ENCODE measurements at places on chromosomes 2 and 18. TPM values are rescaled to one million over a fixed set of nuclear protein-coding genes. Genes with fewer than 3 reads are reported as not detected.

DNA sequence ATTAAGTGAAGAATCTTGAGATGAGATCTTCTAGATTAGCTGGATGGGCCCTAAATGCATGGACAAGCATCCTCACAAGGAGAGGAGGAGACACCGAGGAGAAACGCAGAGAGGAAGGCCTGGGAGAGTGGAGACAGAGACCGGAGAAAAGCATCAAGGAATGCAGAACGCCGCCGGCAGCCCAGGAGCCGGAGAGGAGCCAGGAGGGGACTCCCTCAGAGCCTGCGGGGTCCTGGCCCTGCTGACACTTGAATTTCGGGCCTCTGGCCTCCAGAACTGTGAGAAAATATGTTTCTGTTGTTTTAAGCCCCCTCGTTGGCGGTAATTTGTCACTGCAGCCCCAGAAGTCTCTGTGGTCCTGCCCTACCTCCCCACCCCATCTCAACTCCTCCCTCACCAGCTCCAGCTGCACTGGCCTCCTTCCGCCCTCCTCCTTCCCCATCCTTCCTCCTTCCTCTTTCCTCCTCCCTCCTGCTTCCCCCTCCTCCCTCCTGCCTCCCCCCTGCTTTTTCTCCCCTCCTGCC lies 116.7 kb downstream of the TWIST2 start:
- no peak for DNase-seq

GRCh38 chr2:59005836-59006615 lies 764.9 kb upstream of the FANCL start:
- DNase-seq = no peak

GRCh38 chr2:84817239-84817655 lies 63.6 kb downstream of the TRABD2A start:
- no peak for DNase-seq

DNA sequence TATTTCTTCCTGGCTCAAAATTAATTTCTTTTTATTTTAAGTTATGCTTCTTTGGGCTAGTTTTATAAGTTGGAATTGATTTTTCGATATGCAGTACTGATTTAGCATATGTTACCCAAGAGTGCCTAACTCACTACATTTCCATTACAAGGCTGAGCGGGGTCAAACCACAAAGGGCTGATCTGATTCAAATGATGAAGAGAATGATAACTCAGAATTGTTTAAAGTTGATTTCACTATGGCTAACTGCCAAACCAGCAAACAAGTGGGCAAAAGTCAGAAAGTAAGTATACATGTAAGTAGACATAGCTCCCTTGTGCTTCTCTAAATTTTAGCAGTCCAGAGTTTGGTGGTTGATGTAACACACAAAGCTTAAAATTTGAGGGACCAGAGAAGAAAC lies 35.6 kb downstream of the RAD51AP2 start:
- no peak for DNase-seq

DNA sequence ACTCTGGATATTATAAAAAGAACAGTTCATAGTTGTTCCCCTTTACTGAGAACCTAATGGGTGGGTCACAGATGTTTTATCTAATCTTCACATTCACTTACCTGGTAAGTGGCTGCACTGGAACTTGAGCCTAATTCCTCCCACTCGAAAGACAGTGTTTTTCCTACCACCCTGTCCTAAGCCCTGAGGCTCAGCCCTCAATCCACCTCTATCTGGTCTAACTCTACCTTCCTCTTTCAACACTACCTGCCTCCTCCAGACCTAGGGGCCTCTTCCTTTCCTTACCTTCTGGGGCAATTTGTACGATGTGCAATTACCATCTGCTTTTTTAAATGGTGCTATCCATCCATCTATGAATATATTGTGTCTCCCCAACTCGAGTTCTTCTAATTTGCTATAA lies 9.7 kb upstream of the KIF3C start:
- no peak for DNase-seq

- DNase-seq = no peak
Measured at GRCh38 chr2:153766415-153766814, 105.3 kb upstream of the GALNT13 start.

GRCh38 chr18:13688191-13689136 lies 37.9 kb downstream of the FAM210A start:
- DNase-seq = no peak

The KIF1A gene
- 0.50 TPM for total RNA-seq

Data from SK-MEL-5 (cell line).